ENCODE measurements at places on chromosomes 2 and 18.
A peak's percentile ranks its signal among the peaks of the same experiment; 100 is the strongest.

DNA sequence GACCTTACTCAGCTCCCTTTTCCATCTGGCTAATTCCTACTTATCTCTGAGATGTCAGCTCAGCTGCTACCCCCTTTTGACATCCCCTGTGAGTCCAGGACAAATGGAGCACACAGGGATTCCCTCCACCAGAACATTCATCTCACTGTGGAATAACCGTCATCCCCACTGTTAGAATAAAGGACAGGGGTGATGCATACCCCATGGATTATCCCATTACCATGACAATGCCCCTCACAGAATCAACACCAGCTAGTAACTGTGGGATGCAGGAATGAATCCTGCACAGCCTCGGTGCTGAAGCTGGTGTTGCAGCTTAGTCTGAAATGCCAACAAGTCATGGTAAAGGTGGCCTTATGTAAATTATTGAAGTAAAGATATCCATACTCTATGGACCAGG, 624.8 kb upstream of the RAB6C start:
- no peak for DNase-seq

- DNase-seq = no peak
Measured at GRCh38 chr2:28310107-28310506, 82.6 kb upstream of the FOSL2 start.

DNA sequence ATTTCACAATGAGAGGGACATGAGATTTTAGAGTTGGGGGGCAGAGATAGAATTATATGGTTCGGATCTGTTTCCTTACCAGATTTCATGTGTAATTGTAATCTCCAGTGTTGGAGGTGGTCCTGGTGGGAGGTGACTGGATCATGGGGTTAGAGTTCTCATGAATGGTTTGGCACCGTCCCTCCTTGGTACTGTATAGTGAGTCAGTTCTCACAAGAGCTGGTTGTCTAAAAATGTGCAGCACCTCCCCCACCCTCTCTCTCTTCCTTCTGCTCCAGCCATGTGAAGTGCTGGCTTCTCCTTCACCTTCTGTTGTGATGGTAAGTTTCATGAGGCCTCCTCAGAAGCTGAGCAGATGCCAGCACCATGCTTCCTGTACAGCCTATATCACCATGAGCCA, 138.1 kb downstream of the SCG2 start:
- no peak for DNase-seq

GRCh38 chr2:159042115-159042850, 73.8 kb downstream of the TANC1 start:
- no peak for DNase-seq

- DNase-seq = no peak
Measured at GRCh38 chr2:30645081-30645744, 162.0 kb downstream of the CAPN13 start.

GRCh38 chr18:77560341-77560992, 310.8 kb downstream of the GALR1 start:
- DNase-seq = no peak

DNA sequence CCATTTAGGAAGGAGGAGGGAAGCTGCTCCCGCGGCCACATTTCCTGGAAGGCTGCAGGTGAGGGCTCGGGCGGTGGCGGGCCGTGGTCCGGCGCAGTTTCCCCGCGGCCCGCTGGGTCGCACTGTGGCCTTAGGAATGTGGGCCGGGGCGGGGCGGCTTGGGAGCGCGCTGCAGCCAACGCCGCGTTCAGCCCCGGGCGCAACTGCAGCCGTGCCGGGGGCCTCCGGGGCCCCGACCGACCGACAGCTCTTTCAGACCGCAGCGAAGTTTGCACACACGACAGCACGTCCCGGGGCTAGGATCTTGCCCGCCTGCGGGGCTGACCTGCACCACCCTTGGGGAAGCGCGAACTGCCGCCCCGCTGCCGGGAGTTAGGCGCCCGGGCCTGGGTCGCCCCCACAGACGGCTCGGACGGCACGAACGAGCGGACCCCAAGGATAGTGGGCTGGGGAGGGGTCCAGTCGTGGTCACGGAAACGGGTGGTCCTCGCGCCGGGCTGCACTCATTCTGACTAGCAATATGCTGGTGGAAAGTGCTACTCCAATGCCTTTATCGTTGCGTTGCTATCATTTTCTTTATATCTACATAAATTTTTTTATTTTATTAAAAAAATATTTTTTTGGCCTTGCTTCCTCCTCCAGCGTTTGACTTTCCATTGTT, 69.9 kb upstream of the DLX2 start:
- peak; percentile 61 for DNase-seq

DNA sequence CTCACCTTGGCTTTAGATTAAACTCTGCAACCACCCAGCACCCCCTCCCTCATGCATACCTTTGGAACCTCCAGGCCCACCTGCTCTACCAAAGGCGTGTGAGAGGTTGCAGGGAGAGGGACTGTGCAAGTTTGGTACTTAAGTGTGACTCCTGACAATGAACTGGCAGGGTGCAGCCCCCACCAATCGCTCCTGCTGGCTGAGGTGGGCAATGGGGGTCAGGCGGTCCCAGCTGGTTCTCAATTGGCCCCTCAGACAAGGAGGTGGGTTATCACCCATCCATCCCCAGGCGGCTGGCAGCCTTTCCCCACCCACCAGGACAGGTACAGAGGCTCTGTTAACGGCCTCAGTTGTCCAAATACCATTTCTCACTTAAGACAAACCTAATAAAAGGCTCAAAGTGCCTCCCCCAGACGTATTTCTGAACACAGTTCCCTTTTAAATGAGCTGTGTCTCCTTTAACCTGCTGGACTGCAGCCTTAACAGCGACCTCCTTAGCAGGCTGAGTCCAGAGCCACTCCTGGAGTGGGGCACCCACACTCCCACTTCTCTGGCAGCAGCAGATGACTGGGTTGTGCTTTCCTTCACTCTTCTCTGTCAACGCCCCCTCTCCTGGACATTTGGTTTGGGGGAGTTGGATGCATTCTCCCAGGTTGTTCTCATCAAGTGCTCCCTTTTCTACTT, 169.2 kb upstream of the SMAD2 start:
- no peak for DNase-seq
